ENCODE measurements at places on chromosomes 3 and 15.

- no peak for DNase-seq
These were observed 271.7 kb upstream of the NSMCE3 start for GRCh38 chr15:29541309-29541708.

GRCh38 chr15:67579164-67579563 lies 36.7 kb downstream of the MAP2K5 start:
- DNase-seq: no peak

- peak; percentile 53 for DNase-seq
These were observed 682 bp downstream of the ITPKA start for GRCh38 chr15:41494190-41494921.

GRCh38 chr3:129045675-129046036 lies 14.9 kb upstream of the GP9 start:
- DNase-seq: peak; percentile 44

DNA sequence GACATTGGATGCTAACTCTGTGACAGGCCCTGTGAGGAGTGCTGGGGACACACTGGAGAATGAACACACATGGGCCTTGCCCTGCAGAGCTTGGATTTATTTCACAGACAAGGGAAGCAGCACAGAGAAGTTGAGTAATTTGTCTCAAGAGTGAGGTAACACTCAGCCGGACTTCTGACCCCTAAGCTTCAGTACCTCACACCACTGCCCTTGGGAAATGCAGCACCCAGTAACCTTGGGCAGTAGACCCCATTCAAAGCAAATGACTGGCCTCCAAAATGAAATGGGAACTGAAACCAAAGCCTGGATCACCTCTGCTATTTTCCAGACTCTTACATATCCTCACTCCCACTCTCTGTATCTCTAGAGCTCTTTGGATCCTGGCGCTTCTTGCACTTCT lies 37.3 kb downstream of the RFT1 start:
- no peak for DNase-seq

DNA sequence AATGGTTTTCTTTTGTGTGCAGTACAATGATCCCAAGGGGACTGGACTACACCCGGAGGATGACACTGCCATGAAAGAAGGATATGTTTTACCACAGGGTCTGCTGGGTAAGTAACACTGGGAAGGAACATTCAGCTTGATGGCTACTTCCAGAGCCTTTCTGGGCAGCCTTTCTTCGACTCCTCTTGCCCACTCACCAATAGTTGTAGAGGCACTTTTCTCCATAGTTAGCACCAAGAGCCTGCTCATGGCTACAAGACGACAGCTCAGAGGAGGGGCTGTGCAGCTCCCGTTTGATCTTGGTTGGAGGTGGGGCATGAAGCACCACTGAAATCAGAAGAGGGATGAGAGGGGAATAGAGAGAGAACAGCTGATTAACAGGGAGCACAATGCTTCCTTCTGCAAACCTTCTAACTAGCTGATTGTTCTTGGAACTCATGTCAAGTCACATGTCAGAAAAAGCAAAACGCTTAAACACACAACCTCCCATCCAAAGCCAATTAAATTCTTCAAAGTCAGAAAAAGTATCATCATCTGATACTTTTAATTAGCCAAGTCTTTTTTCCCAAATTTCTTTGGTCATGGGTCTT lies 27.9 kb downstream of the ETV5 start:
- DNase-seq: no peak

GRCh38 chr3:173892547-173892946 lies 495.0 kb downstream of the NLGN1 start:
- DNase-seq: no peak

DNA sequence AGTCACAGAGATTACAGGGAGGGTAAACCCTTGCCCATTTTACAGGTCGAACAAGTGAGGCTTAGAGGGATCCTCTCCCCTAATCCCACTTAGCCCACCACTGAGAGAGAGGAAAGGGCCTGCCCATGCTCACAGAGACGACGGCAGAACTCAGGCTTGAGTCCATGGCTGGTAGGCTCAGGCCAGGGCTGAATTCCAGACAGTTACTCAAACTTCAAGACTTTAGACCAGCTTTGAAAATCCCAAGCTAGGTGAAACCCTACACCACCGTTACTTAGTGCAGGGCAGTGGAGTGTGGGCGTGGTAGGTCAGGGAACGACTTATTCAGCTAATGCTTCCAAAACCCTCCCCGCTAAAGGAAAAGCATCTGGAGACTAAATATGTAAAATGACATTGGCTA lies 16.4 kb downstream of the GRIP2 start:
- no peak for DNase-seq

- no peak for DNase-seq
These were observed 10.4 kb downstream of the PTPRG start for GRCh38 chr3:61571516-61572336.

GRCh38 chr3:78967061-78967460 lies 800.7 kb downstream of the ROBO1 start:
- no peak for DNase-seq

GRCh38 chr15:84748274-84749110 lies at the start of gene ZNF592:
Gene ZNF592, plus strand, starts transcription at chr15:84748592. Its CDS starts 34,084 bp downstream, at chr15:84782676.
- DNase-seq: peak; percentile 83

DNA sequence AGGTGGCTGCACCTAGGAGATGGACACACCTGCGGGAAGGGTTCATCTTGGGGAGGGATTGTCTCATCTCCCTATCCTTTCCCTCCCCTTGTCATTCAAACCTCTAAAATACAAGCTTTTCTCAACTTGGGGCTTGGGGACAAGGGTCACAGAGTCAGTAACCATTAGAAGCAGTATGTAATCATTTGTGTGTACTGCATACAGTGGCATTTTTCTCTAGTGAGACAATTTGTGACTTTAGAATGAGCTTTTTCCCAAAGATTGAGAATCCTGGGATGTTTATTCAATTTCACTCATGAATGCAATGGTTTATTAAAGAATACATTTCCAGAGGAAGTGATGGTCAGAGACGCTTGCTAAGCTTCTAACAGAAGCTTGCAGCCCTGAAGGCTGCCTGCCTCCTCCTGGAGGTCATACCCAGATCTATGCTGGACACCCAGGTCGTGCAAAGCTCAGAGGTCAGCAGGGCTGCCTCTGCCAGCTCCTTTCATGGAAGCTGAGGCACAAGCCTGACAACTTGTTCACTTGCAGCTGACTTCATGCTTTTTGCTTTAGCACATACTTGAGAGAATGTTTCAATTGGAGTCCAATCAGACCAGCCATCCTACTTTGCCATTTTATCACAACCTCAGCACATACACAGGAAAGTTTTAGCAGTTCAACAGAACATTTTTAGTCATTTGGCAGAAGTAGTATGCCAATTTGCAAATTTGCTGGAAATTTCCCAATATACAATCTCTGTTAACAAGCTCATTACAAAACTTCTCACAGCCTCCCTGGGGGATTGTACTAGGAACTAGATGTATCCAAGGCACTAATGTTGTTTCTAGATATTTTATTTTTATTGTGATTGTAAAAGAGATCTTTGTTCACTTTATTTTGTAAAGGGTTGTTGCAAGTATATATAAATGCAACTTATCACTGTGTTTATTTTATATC lies 25.6 kb upstream of the ALDH1L1 start:
- no peak for DNase-seq

DNA sequence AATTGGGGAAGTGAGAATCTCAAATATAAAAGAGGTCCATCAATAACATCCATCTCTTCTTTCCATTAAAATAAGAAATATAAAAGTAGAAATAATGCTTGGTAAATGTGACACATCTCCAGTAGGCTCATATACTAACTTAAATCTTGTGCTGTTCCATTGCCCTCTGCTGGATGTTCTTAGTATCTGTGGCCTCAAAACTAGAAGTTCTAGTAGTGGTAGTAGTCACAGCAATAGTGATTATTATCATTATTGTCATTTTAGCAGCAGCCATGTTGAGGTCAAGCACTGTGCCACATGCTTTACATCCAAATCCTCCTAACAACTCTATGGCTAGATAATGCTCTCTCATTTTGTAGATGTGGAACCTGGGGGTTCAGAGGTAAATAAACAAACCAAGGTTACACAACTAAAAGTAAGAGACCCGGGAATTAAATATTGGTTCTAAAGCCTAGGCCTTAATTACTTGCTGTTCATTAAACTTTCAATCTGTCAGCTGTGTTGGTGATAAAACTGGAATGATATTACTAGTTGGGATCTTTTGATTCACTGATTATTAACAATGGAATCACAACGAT lies 20.2 kb upstream of the BTLA start:
- DNase-seq: no peak

GRCh38 chr15:40441565-40442531 lies 1.1 kb downstream of the BAHD1 start:
- no peak for DNase-seq

DNA sequence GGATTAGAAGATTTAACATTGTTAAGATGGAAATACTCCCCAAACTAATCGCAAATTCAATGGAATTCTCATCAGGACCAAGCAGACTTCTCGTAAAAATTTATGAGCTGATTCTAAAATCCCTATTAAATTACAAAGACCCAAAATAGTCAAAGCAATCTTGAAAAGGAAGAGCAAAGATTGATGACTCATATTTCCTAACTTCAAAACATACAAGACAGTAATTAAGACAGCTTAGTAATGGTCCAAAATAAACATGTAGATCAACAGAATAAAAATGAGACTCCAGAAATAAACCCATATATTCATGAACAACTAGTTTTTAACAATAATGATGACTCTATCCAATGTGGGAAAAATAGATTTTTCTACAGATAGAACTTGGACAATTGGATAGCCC lies 148.7 kb downstream of the SI start:
- DNase-seq: no peak

DNA sequence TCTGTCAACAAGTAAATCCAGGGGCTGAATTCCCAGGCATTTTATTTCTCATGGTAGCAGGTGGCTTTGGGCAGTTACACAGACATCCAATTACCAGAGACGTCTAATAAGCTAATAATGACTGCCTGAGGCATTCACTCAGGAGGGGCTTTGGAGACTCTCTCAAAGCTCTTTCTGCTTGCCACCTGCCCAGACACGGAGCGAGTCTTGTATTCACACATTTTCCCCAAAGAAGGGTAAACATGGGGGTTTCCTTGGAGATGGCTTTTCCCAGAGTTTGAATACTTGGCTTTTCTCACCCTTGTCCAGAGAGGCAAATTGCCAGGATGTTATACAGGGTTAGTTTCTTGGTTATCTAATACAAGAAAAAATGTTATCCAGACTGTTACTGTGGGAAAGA lies 132.6 kb downstream of the DIPK2A start:
- DNase-seq: no peak

DNA sequence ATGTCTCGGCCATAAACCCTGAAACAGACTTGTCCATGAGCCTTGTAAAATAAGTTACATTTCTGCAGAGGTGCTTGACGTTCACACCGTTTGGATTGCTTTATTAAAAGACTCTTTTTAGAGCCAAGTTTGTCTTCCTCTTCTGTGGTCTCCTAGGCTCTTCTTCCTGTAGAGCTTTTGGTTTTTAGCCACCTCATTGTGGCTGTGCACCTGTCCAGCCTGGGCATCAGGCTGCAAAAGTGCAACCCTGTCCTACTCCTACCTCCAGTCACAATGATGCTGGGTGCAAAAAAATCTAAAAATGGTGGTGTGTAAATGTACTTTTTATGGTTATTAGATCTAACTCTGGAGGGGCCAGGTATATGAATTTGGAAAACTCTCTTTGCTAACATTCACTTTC lies 2.8 kb upstream of the RIOX2 start:
- DNase-seq: no peak

DNA sequence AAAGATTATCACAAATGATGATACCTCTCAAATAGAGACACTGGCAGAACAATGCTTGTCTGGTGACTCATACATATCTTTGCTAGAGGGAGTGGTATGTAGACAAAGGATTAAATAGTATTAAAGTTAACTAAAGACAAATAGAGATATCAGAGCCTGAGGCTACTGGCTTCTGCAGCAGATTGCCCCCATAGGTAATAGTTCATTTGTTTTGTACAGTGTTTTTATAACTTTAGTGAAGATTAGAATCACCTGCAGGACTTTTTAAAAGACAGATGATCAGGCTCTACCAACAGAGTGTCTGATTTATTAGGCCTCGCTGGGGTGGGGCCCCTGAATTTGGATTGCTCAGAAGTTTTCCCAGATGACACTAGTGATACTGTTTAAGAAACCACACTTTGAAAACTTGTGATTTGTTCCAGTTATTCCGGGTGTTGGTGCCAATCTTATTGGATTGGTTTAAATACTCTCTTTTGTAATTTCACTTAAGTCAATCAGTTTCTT lies 96.4 kb downstream of the NAALADL2 start:
- DNase-seq: no peak

GRCh38 chr3:197165890-197166289 lies 132.5 kb downstream of the DLG1 start:
- DNase-seq: no peak

DNA sequence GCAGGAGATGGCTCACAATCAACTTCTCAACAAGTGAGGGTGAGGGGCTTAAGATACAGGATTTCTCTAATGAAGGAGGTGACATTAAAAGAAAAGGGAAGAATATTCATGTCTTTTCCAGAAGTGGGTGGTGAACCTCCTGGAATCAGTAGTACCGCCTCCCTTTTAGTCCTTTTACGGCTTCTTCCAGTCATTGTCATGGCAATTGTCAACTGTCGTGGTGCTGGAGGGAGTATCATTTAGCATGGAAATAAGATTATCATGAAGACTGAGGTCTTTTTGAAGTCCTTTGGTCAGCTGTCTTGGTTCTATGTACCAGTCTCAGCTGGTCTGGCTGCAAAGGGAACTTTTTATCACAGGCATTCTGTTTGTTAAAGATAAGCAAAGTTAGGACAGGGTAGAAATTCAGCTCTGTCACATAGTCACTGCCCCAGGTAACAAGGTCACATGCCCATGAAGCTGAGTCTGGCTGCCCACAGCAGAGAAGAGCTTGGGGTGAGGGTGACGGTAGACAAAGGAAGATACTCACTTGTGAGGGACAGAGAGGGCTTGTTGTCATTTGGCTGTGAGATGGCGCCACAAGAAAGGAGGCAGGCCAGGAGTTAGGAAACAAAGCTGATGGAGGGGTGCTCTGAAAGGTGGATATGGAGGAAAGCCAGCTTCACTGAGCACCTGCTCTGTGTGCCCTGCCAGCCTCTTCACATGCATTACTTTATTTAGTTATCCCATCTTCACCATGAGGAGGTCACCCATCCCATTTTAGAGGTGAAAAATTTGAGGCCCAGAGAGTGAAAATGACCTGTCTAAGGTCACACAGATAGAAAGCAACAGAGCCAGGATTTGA lies 228.2 kb upstream of the TRIM42 start:
- DNase-seq: no peak

DNA sequence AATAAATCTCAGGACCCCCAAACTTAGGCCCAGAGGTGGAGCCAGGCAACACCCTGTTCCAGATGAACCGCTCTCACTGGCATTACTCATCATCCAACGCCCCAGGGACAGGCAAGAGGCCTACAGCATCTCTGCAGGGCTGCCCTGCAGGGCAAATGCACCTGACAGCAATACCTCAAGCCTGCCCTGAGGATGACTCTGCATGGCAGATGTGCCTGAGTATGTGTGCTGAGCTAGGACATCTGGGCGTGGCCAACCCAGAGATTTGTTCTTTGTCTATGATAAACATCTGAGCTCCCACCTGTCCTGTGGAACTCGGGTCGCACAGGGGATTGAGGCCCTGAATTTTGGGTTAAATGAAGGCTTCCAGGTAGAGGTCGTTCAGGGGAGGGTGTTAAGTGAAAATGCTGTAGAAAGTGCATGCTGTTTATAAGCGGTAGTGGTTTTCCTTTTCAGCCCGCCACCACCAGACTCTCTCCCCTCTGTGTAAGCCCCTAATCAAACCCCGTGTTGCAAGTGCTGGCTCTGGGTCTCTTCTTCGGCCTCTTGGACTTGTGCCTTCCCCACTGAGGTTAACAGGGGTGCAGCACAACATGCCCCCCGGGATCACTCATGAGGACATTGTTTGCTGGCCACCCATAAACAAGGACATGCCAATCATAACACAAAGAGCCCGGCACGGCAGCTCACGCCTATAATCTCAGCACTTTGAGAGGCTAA lies 92.3 kb downstream of the ATP10A start:
- DNase-seq: no peak

All from activated CD4-positive, CD25-positive, alpha-beta regulatory T cell treated with anti-CD3 and anti-CD28 coated beads, Interleukin-2, amount 50 U/mL, for 72 hours (primary cell).